ENCODE measurements at places on chromosomes 12 and 14.

GRCh38 chr14:68937471-68938270, 41.4 kb downstream of the ACTN1 start:
- no peak for DNase-seq

- DNase-seq, result no peak
Observed at GRCh38 chr12:120834489-120835303, 69.5 kb downstream of the SPPL3 start.

GRCh38 chr12:122939125-122939524, 27.1 kb downstream of the ABCB9 start:
- DNase-seq, result no peak

DNA sequence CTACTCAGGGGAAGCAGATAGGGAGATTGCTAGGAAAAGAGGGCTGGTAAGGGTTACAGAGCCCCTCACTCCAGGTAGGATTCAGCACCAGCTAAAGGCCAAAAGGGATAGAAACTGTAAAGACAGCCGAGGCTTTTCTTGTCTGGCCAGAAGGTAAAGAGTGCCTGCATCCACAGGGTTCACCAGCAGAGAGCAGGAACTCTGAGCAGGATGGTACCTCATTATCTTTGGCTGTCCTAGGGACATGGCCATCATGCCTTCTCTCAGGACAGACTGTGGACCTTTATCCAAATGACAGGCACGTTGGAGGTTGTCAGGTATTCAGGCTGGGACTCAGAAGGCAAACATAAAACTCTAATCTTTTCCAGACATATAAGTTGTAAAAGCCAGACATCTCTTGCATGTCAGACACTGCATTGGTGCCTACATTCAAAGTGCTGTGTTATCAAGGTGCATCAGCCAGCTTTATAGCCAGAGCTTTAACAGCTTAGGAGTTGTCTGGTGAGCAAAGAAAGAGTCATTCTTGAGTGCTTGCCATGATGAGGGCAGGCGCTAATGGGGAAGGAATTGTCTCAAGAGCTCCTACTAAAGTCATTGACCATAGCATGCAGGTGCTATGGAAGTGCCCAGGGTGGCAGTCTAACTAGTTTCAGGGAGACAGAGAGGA, 89.5 kb downstream of the PELI2 start:
- no peak for DNase-seq
